ENCODE measurements at places on chromosomes 12 and 14.

DNA sequence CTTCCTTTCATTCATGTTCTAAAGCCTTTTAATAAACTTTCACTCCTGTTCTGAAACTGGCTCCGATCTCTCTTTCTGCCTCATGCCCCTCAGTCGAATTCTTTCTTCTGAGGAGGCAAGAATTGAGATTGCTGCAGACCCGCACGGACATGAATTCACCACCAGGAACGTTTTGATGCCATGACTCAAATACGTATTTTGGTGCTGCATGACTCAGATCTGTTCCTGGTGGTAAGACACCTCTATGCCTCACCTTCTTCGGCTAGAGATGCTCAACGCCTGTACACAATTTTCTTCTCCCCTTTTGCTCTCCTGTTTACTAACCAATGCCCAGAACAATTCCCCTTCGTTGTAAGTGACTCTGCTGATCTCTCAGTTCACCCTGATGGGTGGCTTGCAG is 52.0 kb upstream of the RIMBP2 start:
- no peak for DNase-seq

- no peak for DNase-seq
Measured at GRCh38 chr12:126309278-126309677, 1244.0 kb downstream of the AACS start.

GRCh38 chr12:88495031-88495430 is 85.2 kb downstream of the KITLG start:
- DNase-seq = no peak

DNA sequence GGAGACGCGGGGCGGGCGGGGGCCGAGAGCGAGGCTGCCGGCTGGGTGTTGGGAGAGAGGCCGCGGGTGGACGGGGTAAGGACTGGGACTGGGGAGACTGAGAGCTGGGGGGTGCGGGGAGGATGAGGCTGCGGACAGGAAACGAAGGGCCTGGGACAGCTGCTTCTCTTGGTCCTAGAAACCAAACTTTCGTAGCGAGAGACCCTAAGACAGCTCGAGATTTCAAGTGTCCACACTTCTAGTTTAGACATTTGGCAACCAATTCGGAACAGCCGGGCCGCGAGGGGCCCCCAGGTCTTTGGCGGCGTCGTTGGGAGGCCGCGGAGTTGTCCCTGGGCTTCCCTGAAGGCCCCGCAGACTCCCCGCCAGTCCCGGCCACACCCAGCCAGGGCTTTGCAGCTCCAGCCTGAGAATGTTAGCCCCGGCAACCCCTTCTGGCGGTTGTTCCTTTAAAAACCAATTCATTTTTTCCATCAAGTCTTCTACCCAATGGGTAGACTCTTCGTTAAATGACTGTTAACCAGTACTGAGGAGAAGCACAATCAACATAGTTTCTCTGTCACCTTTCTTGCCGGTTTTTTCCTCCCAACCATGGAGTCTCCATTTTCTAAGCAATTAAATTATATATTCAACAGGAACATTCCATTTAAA is 11.5 kb downstream of the NKX2-1 start:
- DNase-seq = no peak

- no peak for DNase-seq
Measured at GRCh38 chr12:789852-790563, 37.6 kb downstream of the WNK1 start.

GRCh38 chr12:52056801-52057637 is 5.8 kb downstream of the NR4A1 start:
- no peak for DNase-seq

GRCh38 chr12:5963515-5963914 is 18.5 kb upstream of the ANO2 start:
- no peak for DNase-seq

DNA sequence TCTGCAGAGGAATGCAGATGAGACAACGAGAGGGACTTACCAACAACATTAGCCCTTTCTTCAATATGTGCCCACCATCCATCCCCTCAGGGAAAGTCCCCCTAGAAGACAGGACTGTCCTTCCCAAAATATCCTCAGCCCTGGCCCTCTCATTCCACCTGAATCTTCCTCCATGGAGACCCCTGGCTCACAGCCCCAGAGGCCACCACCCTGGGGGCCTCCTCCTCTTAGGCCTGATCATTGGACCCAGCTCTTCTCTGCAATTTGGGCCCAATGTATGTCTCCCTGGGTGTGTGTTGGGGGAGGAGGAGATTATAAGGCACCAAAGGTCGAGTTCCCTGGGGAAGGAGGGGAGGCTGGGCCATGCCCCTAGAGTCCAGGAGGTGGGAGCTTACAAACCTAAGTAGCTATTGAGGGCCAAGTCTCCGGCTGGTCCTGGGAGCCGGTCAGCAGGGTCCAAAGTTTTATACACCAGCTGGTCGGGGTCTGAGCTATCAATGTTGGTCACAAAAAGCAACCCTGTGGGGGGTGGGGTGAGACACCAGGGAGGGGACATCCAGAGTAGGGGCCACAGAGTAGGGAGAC is 8.1 kb downstream of the ITGA7 start:
- no peak for DNase-seq

DNA sequence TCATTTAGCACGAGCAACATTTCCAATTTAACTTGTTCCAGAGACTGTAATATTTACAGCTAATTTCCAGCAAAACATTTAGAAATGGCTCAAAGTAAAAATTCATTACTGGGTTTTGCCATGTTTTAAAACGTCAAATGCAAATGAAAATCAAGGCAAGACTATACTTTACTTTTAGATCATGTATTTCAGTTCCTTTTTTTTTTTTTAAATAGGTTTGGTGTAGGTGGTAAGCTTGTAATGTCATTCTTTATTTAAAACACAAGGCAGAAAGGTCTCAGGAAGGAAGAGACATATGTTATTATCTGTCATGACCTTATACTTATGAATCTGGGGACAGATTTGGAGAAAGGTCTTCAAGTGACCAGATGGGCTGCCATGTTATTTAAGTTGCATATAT is 54.1 kb downstream of the GRIP1 start:
- no peak for DNase-seq

GRCh38 chr12:80293347-80293746 is 150.7 kb upstream of the PTPRQ start:
- DNase-seq = no peak

DNA sequence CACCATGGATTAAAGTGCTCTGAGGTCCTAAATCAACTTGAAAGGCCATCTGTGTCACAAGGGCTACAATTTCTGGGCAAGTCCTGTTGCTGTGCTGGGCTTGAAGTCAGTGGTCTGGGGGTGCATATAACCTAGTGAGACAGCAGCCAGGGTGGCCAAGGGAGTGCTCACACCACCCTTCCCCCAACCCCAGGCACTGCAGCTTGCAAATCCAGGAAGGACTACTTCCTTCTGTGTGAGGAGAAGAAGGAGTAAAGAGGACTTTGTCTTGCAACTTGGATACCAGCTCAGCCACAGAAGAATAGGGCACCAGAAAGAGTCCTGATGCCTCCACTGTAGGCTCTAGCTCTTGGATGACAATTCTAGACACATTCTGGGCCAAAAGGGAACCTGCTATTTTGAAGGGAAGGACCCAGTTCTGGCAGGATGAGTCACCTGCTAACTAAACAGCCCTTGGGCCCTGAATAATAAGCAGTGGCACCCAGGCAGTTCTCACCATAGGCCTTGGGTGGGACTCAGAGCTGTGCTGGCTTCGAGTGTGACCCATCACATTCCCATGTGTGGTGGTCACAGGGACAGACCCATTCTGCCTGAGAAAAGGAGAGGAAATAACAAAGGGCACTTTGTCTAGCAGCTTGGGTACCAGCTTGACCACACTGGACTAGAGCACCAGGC is 32.6 kb upstream of the DHRS7 start:
- DNase-seq = no peak

DNA sequence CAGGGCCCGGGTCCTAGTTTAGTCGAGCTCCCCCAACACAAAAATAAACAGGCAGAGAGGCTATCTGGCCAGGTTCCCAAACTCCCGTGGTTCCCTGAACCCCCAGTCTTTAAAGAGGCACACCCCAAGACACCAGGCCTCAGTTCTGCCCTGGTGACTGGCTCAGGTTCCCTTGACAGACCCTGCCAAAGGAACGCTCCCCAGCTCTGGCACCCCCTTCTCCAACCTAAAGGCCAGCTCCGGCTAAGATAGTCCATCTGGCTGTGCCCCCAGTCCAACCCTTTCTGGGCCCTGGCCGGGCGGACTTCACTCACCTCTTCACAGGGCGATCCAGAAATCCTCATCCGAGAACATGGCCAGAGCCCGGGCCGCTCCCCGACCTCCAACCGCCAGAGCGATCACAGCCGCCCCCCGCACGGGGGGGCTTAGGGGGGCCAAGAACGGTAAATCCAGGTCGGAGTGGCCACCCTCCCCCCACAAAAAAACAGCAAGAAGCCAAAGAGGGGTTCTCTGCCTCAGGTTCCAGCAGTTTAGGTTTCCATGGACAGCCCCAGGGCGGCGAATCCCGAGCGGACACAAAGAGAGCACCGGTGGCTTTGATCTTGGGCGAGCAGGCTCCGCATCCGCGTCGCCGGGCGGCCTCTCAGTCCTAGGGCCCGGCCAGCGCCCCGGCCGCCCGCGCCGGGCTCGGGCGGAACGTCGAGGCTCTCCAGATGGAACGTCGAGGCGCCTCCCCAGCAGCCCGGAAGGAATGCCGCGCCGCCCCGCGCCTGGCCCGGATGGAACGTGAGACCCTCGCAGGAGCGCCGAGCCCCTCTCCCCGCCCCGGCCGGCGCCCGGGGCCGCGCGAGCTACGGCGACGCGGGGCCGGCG is 1.1 kb downstream of the KMT2D start:
- DNase-seq = peak; percentile 54

DNA sequence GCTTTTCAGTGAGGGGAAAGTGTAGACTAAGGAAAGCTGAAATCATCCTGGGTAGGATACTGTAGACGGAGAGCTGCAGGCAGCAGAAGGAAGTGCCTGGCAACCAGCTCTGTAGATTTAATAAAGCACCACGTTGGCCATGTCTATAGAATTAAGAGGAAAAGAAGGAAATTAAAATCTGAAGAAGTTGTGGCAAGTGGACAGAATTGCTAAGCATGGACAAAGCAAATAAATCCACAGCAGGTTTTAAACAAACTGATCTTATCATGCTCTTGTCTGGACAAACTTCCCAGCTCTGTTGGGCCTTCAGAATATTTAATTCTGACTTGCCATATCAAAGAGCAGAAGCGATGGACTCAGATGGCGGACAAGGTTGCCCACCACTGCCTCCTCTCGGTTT is 27.2 kb upstream of the EVL start:
- no peak for DNase-seq

- no peak for DNase-seq
Measured at GRCh38 chr12:18171571-18171970, 81.6 kb upstream of the RERGL start.

GRCh38 chr14:85788470-85789233 is 258.7 kb downstream of the FLRT2 start:
- no peak for DNase-seq

- DNase-seq = no peak
Measured at GRCh38 chr14:21248739-21249411, 20.4 kb downstream of the HNRNPC start.

Data from COLO829 (cell line).